ENCODE measurements at places on chromosomes 7 and 10. TPM values are rescaled to one million over a fixed set of nuclear protein-coding genes. Genes with fewer than 3 reads are reported as not detected.

GRCh38 chr10:30970760-30971460, 60.8 kb downstream of the ZNF438 start:
- DNase-seq, result no peak

The GRM8 gene
- total RNA-seq, result not detected

The DLX6 gene
- total RNA-seq, result not detected

The GLRX3 gene
- 90.2 TPM for total RNA-seq

The ASL gene
- 19.4 TPM for total RNA-seq

The HMX3 gene
- not detected for total RNA-seq

GRCh38 chr10:43679509-43679908, 30.8 kb upstream of the ZNF32 start:
- DNase-seq, result no peak
